Ammon's horn (tissue), 1 donor: ENCODE measurements at places on chromosomes 16 and 17.

DNA sequence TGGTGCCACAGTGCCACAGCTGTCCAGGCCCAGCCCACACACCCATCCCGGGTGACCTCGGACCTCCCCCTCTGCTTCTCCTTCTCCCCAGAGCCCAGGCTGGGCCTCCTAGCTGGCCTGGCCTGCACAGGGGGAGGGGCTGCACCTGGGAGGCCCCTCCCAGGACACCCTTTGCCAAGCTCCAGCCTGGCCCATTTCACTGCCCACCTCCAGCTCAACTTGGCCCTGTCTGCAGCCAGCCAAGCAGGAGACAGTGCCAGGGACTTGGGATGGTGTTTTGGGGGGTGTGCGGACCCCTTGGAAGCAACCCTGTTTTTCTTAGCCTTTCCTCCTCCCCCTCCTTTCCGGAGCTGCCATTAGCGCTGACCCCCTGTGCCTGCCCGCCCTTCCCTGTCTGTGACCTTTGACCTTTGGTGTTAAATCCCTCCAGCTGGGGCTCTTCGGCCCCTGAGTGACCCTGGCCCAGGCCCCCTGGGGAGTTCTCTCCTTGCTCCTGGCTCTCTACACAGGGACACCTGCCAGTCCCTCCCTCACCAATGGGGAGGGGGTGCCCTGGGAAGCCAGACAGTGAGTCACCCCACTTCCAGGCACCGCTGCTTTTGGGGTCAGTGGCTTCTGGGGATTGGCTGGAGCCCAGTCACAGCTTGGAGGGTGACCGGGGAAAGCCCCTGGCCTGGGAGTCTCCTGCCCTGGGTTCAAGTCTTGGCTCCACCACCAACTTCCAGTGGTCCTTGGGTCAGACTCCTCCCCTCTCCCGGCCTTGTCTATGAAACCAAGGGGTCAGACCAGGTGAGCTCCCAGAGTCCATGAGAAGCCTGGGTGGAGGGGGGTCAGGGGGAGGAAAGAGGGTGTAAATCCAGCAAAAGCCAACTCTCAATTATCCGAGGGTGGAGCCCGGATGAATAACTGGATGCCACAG is 1.9 kb downstream of the GLIS2 start:
- DNase-seq = no peak

DNA sequence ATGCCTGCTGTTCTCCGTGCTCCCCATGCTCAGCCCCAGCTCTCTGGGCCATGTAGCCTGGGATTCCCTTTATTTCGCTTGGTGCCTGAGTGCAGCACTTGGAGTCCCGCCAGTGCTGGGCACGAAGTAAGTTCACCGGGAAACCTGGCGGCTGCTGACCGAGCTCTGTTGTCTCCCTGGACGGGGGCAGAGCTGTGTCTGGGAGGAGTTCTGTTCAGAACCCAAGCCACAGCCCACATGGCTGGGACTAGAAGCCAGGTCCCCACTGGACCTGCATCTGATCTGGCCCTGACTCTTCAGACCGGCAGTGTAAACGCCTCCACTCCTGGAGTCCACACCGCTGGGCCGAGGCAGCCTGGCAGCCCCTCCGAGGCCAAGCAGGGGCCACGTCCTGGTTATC is 37.5 kb upstream of the CIBAR2 start:
- DNase-seq = peak; percentile 75

- no peak for DNase-seq
Measured at GRCh38 chr17:9436630-9437029, 139.0 kb downstream of the STX8 start.

- DNase-seq = no peak
Measured at GRCh38 chr16:47470810-47471209, 9.7 kb downstream of the PHKB start.

GRCh38 chr17:6124856-6125255 is 54.7 kb downstream of the WSCD1 start:
- no peak for DNase-seq
